ENCODE measurements at places on chromosomes 11 and 22. TPM values are rescaled to one million over a fixed set of nuclear protein-coding genes. Genes with fewer than 3 reads are reported as not detected.

RAG1 gene
- 1.3 TPM for total RNA-seq

CDC42BPG gene
- 2.0 TPM for total RNA-seq

SAA1 gene
- not detected for total RNA-seq

PHF21B gene
- 3.3 TPM for total RNA-seq

TENM4 gene
- total RNA-seq, result 70.5 TPM

ANGPTL5 gene
- 4.7 TPM for total RNA-seq

DERL3 gene
- 0.50 TPM for total RNA-seq

H19 gene
- 1,209 TPM for total RNA-seq

SC5D gene
- total RNA-seq, result 162 TPM

CARD16 gene
- 9.7 TPM for total RNA-seq

OR4S1 gene
- total RNA-seq, result not detected

TSG101 gene
- 110 TPM for total RNA-seq

DEPDC7 gene
- total RNA-seq, result 5.3 TPM

PDGFB gene
- 5.9 TPM for total RNA-seq

DMC1 gene
- total RNA-seq, result 3.9 TPM

DAGLA gene
- 8.4 TPM for total RNA-seq

CAPN1 gene
- total RNA-seq, result 48.0 TPM

TUB gene
- 73.3 TPM for total RNA-seq

OR52K1 gene
- total RNA-seq, result 0.06 TPM

ZP1 gene
- not detected for total RNA-seq

BACE1 gene
- 50.3 TPM for total RNA-seq

TIMM10 gene
- 27.0 TPM for total RNA-seq

SOX10 gene
- 28.8 TPM for total RNA-seq

TRIM29 gene
- 1.7 TPM for total RNA-seq

OR10V1 gene
- total RNA-seq, result not detected

CASP5 gene
- 0.17 TPM for total RNA-seq

BRSK2 gene
- 18.7 TPM for total RNA-seq

OR2AG2 gene
- total RNA-seq, result 0.30 TPM

NAALADL1 gene
- 25.2 TPM for total RNA-seq

OR51I2 gene
- total RNA-seq, result not detected

HINFP gene
- total RNA-seq, result 22.9 TPM

GP1BB gene
- 14.4 TPM for total RNA-seq

PGR gene
- 2.0 TPM for total RNA-seq

MRGPRX4 gene
- total RNA-seq, result not detected

GPHA2 gene
- 3.5 TPM for total RNA-seq

ARL2 gene
- total RNA-seq, result 75.4 TPM

TRIM22 gene
- total RNA-seq, result 26.0 TPM

KDM2A gene
- 58.1 TPM for total RNA-seq

SMTN gene
- total RNA-seq, result 26.1 TPM

CEP126 gene
- total RNA-seq, result 17.5 TPM

RNF121 gene
- 27.6 TPM for total RNA-seq

ADAMTS8 gene
- 1.7 TPM for total RNA-seq
